ENCODE measurements at places on chromosomes 7 and 10. TPM values are rescaled to one million over a fixed set of nuclear protein-coding genes. Genes with fewer than 3 reads are reported as not detected.

Gene NCAPG2
- total RNA-seq: 145 TPM

Gene PDCD11
- 50.1 TPM for total RNA-seq

Gene DGKB
- total RNA-seq: not detected

Gene ZNF804B
- total RNA-seq: not detected

Gene SLC26A3
- not detected for total RNA-seq

Gene ZNF487
- total RNA-seq: 2.7 TPM

Gene PLEKHS1
- not detected for total RNA-seq

Gene OR2A1
- not detected for total RNA-seq

Gene ATG9B
- total RNA-seq: 4.0 TPM

Gene RET
- total RNA-seq: 0.36 TPM

Gene CLRN3
- total RNA-seq: not detected

Gene SLC26A4
- total RNA-seq: 1.3 TPM

Gene AKR1C4
- not detected for total RNA-seq

Gene PILRA
- 0.29 TPM for total RNA-seq

Gene CSGALNACT2
- 27.1 TPM for total RNA-seq

Gene GBX1
- not detected for total RNA-seq

Gene SLC29A3
- 1.2 TPM for total RNA-seq

Gene BLNK
- total RNA-seq: not detected

Gene PNLIPRP3
- total RNA-seq: not detected

Gene SLC37A3
- total RNA-seq: 25.6 TPM

Gene ZNF438
- total RNA-seq: 2.6 TPM

Measured in activated naive CD4-positive, alpha-beta T cell treated with anti-CD3 and anti-CD28 coated beads for 36 hours (primary cell).